ENCODE measurements at places on chromosomes 3 and 15. TPM values are rescaled to one million over a fixed set of nuclear protein-coding genes. Genes with fewer than 3 reads are reported as not detected.

SQOR gene
- total RNA-seq: 19.3 TPM

ROBO2 gene
- 0.29 TPM for total RNA-seq

DAZL gene
- not detected for total RNA-seq

PARP14 gene
- 13.9 TPM for total RNA-seq

MYH15 gene
- total RNA-seq: 0.54 TPM

ST8SIA2 gene
- 0.06 TPM for total RNA-seq

SPRED1 gene
- total RNA-seq: 12.4 TPM

OR5K2 gene
- not detected for total RNA-seq

CSTA gene
- 4.1 TPM for total RNA-seq

SH3BP5 gene
- total RNA-seq: 15.3 TPM

SNURF gene
- total RNA-seq: 62.4 TPM

HYAL1 gene
- 32.9 TPM for total RNA-seq

P2RY1 gene
- total RNA-seq: 3.1 TPM

CPN2 gene
- total RNA-seq: not detected

PARP15 gene
- total RNA-seq: 0.91 TPM

SECISBP2L gene
- 34.4 TPM for total RNA-seq

CCDC33 gene
- not detected for total RNA-seq

CACNA1D gene
- 10.7 TPM for total RNA-seq

NOX5 gene
- total RNA-seq: not detected

ACKR4 gene
- total RNA-seq: 6.2 TPM

SAMD7 gene
- not detected for total RNA-seq

PRR20G gene
- total RNA-seq: not detected

CASR gene
- not detected for total RNA-seq

TIGIT gene
- total RNA-seq: not detected

PTPRG gene
- total RNA-seq: 32.0 TPM

SI gene
- not detected for total RNA-seq

LYZL4 gene
- not detected for total RNA-seq

ITIH4 gene
- total RNA-seq: 3.4 TPM

CHRM5 gene
- not detected for total RNA-seq

GABRR3 gene
- total RNA-seq: not detected

PRRT3 gene
- total RNA-seq: 2.0 TPM

ARGFX gene
- total RNA-seq: not detected

TMOD2 gene
- total RNA-seq: 9.4 TPM

AMIGO3 gene
- total RNA-seq: 0.09 TPM

TM4SF18 gene
- total RNA-seq: 5.9 TPM

ASB14 gene
- 1.8 TPM for total RNA-seq

CEP70 gene
- total RNA-seq: 39.9 TPM

DGKG gene
- total RNA-seq: 10.8 TPM

ADAMTS7 gene
- total RNA-seq: 38.8 TPM

SLC12A1 gene
- not detected for total RNA-seq

RBPMS2 gene
- total RNA-seq: 380 TPM

ST6GAL1 gene
- total RNA-seq: 69.2 TPM

All from right cardiac atrium (tissue), 5 donors.